ENCODE measurements at places on chromosomes 11 and 22.

DNA sequence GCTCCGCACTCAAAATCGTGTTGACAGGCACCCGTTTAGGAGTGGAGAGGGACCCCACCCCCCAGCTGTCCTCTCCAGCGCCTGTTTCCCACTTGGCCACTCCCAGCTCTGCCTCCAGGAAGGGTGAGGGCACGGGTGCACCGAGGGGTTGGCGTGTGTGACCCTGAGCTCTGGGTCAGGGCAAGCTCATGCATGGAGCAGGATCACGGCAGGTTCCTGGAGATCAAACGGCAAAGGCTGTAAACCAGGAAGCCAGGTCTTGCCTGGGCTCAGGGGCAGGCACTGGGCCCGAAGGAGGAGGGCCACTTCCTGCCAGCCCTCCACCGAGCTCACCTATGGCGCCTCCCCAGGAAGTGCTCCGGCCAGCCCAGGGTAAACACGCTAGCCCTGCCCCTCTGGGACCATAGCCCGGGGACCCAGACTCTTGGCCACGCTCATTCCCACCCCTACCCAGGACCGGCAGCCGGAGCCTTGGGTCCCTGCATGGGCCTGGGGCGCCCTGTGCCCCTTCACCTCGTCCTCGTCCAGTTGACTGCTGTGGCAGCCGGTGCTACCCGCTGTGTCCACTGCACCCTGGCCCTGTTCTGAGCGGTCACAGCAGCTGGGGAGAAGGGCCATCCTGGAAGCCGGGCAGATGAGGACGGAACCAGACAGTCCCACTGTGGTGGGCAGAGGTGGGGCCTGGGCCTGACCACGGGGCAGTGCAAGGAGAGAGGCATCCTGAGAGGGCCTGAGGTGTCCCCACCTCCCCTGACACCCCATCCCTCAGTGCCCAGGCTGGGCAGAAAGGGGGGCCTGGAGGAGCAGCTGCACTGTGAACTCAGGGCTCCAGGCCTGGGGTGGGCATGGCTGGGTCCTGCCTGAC, 1.0 kb upstream of the EPS8L2 start:
- no peak for DNase-seq

DNA sequence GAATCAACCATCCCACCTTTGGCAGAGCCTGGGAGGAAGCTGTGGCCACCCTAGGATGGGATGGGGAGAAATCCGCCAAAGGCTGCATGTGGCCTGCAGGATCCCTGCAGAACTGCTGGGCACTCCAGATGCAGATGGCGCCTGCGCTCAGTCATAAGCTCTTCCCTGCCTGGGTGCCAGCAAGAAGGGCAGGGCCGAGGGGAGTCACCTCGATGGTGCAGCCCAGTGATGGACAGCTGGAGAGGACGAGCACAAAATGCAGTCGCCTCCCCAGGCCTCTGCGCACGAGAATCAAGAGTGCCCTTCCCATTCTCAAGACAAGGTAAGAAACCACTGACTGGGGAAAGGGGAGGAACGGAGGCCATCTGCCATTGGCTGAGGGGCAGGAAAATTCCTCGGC, 693.6 kb downstream of the TBC1D22A start:
- no peak for DNase-seq

DNA sequence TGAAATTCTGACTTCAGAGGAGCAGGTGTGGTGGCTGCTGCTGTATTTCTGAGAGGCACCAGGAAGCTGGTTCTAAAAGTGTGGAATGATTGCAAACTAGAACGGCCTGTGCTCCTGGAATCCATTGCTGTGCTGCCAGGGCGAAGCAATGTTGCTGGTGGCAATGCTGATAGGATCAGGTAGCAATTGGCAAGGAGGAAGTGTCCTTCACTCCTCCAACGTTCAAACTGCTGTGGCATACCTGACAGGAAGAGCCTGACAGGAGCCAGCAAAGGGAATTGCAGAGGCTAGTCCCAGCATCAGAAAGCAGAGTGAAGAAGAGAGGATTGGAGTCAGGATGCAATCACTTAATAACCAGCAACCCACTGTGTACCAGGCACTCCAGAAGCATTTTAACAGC, 118.2 kb downstream of the FAR1 start:
- DNase-seq: no peak

DNA sequence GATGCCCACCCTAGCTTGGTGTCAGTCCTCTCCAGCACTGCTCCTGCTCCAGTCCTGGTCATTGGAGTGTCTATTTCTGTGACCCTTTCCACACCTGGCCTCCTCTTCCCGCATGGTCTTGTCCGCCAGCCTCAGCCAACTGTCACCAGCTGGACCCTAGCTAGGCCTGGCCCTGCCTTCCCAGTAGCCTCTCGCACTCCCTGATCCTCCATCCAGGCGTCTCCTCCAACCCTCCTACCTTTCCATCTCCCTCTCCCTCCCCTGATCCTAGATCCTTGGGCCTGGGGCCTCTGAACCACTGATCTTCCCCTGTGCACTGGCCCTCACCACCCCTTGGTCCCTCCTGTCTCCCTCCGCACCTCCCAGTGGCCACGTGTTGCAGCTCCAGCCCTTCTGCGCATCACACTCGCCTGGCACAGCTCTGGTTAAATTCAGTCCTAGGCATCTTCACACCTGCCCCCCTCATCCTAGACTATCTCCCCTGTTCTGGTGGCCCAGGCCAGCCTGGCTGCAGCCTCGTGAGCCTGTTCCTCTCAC, 9.9 kb downstream of the SYNGR1 start:
- no peak for DNase-seq

- DNase-seq: no peak
These were observed 109.7 kb upstream of the GALNT18 start for GRCh38 chr11:11731311-11732083.

DNA sequence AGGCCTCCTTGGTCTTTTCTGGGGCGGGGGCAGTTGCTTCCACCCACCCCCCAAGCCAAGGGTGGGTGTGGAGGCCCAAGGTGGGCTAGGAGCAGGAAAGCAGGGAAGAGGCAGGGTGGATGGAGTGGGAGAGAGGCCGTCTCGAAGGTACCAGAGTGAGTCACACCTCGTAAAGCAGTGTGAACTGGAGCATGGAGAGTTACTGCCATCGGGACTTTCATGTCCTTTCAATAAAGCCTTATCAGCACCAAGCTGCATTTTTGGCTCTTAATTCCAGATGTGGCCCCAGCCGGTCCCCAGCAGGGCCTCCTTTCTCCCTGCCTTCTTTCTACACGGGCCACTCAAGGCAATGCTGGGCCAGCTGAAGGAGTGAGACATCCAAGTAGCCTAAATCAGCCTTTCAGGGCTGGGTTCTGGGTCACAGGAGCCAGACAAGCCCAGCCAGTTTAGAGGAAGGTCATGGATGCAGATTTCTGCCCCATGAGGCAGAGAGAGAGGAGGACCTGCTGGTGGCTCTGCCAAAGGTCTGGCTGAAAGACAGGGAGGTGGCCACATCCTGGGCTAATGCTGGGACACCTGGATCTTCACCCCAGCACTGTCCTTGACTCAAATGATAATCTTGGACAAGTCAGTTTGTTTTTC, 59.0 kb upstream of the CD82 start:
- no peak for DNase-seq

DNA sequence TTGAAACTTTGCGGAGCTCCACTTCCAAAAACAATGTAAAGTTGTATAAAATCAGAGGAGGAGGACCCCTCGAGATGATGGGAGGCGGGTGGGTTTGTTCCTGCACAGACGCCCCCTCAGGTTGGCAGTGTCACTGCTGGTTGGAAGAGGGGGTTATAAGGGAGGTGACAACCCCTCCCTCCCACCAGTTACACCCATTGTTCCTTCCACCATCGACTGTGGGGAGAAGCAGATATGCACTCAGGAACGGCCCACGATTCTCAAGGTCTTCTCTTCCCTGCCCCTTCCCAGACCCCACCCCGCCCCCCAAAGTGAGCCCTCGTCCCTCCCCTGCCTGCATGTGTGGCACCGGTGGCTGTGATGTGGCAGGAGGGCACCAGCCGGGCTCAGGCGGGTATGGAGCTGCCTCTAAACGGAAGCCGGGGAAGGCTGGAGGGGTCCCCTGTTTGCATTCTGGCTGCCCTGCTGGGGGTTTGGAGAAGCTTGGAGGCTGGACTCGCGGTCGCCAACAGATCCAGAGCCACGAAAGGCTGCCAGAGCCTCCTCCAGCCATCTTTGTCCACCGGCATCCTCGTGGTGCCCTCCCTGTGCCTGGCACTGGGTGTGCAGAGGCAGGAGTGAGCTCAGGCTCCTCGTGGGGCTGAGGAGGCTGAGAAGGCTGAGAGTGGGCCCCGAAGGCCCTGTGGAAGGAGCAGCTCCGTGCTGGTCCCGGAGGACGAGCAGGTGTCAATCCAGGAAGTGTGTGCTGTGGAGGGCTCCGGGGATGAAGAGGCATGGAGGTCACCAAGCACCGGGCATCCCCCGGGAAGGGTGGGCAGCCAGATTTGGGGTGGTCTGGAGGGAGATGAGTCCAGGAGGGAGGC, 778 bp downstream of the KDELR3 start:
- no peak for DNase-seq

DNA sequence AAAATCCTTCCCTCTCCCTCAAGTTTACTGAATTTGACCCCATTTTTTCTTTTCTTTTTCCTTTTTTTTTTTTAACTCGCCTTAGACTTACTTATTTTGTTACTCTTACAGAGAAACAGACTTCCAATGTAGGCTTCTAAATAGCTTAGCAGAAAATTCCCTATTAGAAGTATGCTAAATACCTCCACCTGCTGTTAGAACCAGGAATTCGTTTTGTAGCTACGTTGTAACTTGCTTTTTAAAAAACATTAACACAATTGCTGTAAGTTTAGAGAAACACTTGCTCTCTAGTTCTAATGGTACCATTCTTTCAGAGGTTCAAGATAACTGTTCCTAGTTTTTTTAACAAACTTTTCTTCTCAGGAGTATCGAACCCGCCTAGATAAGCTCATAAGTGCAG, 324.2 kb downstream of the DCDC1 start:
- no peak for DNase-seq

DNA sequence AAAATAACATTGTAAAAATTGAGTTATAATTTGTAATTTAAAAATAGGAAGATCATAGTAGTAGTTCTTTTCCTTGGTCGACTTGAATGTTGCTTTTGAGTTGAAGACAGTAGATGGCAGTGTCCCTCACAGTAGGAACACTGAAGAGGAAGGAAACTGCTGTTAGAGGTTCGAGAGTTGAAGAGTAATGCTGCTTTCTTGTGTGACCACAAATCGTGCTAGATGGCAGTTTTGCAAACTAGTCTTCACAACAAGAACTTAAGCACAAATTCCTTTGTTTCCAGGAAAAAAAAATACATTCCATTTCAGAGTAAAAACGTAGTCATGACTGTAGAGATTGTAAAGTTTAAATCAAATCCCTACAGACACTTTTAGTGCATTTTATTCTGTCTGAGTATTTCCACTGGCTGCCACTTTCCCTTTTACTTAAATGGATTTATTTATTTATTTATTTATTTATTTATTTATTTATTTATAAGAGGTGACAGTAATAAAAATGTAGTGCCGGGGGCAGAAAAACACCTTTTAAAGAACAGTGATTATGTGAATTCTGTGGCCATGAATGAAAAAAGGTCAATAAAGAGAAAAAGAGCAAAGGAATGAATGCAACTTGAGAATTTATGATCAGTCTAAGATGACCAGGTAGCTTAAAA, 54.6 kb downstream of the SPECC1L start:
- DNase-seq: no peak

DNA sequence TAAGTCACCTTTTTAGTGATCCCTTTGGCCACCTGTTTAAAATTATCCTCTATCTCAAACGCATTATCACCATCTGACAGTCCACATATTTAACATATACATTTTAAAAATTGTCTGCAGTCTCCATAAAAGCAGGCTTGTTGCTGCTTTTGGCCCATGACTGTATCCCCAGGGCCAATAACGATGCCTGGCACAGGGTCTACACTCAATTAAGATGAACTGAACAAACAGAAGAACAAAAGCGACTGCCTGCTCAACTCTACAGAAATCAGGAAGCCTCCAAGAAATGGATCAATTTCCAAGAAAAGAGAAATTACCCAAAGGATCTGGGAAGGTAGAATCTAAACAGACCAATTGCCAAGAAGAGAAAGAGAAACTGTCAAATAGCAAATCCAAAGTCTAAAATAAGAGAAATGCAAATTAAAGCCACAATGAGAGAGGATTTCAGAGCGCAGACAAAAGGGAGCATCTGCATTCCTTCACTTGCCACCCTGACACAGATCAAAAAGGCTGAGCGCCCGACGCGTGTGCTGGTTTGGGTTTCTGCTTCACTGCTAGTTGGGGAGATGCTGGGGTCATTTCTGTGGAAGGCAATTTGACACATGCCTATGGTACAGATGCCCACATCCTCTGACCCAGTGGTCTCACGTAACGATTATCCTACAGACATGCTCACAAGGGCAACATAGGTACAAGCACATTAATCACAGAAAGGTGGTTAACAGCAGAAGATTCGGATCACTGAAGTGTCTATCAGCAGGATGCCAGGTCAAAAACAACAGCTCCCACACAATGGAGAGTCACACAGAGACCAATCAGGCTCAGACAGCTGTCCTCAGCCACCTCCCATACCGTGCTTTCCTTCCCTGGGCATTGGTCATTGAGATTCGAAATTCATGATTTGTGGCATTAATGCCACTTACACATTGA, 55.9 kb downstream of the SHISAL1 start:
- DNase-seq: no peak

- no peak for DNase-seq
These were observed 37.0 kb downstream of the SFI1 start for GRCh38 chr22:31533374-31533773.

- DNase-seq: no peak
These were observed 3.4 kb upstream of the MCAM start for GRCh38 chr11:119320240-119320775.

GRCh38 chr11:131713529-131714134, 343.2 kb downstream of the NTM start:
- no peak for DNase-seq

- DNase-seq: no peak
These were observed 436.2 kb downstream of the BUD13 start for GRCh38 chr11:116336540-116336939.

DNA sequence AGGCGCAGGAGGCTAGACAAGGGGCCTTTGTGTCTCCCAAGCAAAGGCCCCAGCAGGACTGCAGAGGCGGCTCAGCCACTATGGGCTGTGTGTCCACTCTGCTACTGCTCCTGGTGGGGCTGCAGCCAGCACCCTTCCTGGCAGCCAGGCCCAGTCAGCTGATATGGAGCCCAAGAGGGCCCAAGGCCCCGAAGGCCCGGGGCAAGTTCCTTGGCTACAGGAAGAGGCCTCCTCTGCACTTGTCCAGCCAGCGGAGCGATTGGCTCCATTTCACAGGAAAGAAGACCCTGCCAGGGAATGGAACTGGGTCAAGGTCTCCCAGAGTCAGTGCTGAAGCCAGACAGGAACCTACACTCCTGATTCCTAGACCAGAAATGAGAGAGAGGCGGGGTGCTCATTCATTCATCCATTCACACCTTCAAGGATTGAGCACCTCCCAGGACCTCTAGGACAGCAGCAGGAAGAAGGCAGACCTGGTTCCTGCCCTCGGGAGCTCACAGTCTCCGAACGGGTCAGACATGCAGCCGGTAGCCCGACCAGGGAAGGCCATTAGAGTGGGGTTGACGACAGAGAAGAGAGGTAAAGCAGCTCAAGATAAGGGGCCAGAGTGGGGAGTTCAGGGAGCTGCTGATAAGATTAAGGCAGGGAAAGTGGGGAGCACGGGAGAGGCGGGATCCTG, 811 bp upstream of the P2RY2 start:
- DNase-seq: no peak
